ENCODE measurements at places on chromosomes 5 and 9.
A peak's percentile ranks its signal among the peaks of the same experiment; 100 is the strongest.

DNA sequence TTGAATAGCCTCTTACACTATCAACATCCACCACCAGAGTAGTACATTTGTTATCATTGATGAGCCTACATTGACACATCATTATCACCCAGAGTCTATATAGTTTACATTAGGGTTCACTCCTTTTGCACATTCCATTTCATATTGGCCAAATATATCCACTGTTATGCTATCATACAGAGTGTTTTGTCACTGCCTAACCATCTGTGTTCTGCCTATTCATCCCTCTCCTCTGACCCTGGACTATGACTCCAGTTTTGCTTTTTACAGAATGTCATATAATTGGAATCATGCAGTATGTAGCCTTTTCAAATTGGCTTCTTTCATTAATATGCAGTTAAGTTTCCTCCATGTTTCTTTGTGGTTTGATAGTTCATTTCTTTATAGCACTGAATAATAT is 904.7 kb downstream of the TLE1 start:
- DNase-seq, result no peak

DNA sequence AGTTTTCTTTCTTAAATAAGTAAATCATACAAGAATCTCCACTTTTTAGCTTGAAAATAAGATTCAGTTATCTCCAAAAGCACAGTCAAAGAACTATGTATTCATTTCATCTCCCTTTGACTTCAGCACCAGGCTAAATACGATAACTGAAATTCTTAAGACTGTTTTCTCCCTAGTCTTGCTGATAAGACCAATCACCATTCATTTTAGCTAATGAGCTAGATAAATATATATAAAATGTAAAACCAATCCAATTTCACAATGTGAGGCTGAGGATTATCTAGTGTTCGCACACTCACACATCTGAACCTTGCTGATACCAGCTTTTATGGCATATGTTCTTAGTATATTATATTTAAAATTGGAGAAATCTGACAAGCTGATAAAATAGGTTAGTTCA is 17.3 kb upstream of the ZNF622 start:
- DNase-seq, result no peak

DNA sequence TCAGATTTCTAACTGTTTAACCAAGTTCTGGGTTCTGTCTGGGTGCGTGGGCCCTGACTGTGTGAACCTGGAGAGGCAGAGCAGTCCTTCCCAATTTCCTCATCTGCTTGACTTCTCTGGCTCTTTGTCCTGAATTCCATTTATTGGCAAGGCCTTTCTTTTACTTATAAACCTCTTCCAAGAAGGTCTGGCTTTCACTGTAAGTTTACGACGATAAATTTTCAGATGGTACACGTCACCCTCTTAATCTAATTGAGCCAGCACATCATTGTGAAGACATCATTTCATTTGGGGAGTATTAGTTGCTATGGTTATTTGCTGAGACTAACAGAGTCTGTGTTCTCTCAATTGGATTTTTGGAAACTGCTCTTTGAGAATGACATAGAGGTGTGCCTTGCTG is 92.4 kb downstream of the ARHGAP26 start:
- DNase-seq, result no peak

DNA sequence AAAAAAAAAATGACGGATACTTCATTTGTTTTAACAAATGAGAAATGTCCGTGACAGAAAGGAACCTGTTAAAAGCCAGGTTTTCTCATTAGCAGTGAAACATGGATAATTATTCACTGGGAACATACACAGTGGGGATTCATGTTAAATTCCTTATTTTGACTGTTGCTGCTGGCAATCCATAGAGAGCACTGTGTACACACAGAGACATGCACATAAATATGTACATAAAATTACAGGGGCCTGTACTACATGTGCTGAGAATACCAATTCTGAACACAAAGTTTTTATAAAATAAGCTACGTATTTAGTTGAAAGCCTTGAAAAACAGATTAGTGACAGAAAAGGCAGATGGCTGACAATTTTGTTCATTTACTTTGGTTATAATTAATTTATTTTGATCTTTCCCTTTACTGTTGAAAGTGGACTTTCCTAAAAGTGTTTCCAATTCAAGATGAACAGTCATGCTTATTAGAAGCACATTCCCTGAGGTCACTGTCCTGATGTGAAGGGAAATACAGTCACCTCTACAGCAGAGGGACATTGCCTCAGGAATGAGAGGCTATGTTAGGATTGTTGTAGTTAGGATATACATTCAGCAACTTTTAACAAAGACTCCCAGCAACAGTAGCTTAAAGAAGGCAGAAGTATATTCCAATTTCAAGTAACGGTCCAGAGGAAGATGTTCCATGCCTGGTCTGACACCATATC is 166.7 kb downstream of the SAXO1 start:
- DNase-seq, result no peak

DNA sequence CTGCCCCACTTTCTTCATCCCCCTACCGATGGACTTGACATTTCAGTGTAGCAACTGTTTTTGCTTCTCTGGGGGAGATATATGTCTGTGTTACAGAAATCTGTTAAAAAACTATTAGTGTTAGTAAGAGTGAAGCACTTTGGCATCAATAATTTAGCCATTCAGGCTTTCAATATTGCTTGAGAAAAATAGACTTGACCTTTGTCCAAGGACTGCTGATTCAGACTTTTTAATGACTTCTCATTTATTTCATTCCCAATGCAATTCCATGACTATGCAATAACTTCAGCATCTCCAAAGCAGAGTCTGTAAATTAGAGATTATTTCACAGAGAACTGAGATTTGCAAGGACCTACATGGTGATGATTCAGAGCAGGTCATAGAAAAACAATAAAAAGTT is 104.1 kb upstream of the SPEF2 start:
- DNase-seq, result no peak

- DNase-seq, result no peak
Measured at GRCh38 chr5:98904780-98905179, 24.0 kb downstream of the CHD1 start.

DNA sequence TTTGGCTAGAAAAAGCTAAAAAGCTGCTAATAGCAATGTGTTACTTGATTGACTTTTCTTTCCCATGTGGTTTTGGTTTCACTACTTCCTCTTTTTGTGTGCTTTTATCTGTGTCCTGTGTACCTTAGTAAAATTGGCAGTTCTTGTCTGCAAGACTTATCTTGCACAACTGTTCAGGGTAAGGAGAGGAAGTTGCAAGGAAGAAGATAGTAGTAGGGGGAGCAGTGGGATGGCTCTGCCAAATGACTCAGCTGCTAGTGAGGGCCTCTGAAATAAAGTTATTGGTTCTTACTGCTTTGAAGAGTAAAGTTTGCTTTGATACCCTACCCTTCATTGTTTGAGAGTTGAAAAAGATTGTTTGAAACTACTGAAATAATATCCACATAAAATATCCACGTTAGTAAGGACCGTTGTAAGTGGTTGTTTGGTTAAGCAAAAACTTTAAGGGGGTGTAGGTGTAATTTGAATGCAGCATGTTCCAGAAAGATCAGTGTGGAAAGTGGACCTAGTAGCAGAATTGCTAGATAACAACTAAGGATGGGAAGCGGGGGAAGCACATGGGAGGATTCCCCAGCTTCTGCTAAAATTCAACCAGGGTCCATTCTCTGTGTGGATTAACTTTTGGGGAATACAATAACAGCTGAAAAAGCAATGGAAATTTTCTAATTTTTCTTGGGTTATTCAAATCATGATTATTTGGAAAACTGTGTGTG is 123.5 kb downstream of the SCAMP1 start:
- no peak for DNase-seq

GRCh38 chr5:133967698-133968203 is 674 bp downstream of the C5orf15 start:
- DNase-seq, result no peak

DNA sequence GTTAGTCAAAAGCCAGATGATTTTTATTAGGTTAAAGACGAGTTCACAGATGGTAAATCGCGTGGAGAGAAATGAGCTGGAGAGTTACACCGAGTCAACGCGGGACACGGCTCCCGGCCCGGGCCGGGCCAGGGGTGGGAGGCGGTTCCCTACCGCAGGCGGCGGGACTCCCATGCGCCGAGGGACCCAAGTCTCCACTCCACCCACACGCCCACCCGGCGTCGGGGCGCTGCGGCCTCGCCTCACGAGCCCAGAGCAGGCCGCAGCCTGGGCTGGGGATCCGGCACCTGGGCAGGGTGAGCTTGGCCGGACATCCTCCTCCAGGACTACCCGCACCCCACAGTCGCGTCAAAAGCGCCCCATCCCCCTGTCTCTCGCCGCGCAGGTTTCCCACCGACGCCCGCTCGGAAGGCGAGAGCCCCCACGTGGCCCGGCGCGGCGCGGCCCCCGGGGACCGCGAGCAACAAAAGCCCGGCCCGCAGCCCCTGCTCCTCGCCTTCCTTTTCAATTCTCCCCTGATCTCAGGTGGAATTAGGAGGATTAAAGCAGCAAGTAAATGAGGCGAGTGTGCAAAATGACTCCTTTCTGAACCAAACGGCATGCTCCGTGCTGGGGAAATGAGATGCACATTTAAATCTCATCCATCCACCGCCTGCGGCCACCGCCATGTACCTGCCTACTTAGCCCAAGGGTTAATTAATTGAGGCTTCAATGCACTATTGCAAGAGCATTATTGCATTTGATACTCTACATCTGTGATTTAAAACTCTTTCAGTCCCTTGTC is 196.5 kb upstream of the TBCA start:
- DNase-seq, result peak; percentile 76

DNA sequence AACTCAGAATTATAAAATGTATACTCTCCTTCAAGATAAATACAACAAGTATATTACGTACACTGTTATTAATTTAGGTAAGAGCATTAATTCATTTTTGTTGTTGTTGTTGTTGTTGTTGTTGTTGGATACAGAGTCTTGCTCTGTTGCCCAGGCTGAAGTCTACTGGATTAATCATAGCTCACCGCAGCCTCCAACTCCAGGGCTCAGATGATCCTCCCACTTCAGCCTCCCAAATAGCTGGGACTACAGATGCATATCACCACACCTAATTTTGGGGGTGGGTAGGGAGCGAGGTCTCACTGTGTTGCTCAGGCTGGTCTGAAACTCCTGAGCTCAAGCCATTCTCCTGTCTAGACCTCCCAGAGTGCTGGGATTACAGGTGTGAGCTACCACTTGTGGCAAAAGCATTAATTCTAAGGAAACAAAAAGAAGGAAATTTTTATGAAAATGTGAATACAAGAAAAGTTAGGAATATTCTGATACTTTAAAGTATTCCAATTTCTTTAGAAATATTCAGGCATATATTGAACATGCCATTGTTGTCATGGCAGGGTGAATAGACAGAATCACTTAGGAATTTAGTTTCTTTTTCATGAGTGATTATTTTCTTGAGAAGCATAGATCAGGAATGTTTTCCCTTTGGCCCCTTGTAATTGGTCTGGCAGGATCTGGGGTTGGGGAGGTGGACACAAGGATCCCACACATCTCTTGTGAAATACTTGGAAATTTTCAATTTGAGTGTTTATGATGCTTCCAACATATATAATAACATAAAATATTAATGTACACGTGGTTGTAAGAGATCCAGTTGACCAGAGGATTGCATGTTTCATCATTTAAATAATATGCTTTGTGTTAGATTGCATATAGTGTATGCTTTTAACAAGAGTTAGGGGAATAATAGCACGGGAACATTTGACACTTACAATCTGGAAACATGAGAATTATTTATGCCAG is 263.6 kb downstream of the FANCC start:
- no peak for DNase-seq

DNA sequence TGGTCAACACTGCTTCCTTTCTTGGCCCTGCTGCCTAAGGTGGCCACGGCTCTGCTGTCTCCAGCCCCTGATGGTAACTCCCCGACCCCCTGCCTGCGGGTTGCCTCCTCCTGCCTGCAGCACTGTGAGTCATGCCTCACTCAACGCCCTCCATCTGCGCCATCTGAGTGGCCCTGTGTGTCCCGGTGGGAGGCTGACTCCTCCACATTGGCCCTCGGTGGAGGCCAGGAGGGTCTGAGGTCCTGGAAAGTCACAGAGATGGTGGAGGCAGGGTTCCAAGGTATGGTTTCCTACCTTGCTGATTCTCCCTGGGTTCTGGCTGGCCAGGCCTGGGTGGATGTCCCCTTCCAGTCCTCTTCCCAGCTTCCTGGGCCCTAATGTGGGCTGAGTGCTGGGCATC is 64.5 kb upstream of the ADAMTS2 start:
- no peak for DNase-seq

- DNase-seq, result no peak
Measured at GRCh38 chr9:136823136-136824046, 15.6 kb downstream of the RABL6 start.

DNA sequence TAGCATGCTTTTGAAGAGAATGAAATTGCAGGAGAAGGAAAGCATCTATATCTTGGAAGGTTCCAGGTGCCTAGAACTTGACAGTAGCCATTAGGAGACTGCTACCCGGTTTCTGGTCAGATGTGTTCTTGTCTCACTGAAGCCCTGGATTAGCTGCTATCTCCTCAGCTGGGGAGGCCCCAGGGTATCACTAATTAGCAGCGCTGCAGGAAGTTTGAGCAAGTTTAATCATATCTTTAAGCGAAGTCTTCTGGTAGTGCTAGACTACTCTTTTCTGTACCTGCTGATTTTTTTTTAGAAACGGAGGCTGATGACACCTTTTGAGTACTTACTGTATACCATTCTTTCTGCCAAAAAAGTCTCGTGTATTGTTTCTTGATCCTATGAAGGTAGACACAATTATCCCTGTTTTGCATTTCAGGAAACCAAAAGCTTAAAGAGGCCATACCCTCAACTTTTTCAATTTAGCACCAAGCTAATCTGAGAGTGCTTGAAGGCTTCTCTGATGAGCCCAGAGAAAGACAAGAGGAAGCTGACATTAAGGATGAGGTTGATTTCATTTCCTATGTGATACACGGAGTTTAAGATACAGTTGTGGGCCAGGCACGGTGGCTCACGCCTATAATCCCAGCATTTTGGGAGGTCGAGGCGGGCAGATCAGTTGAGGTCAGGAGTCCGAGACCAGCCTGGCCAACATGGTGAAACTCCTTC is 201.3 kb downstream of the ARHGAP26 start:
- DNase-seq, result no peak

- peak; percentile 19 for DNase-seq
Measured at GRCh38 chr5:114434396-114435219, 72.7 kb downstream of the KCNN2 start.
